ENCODE measurements at places on chromosomes 6 and 20.

DNA sequence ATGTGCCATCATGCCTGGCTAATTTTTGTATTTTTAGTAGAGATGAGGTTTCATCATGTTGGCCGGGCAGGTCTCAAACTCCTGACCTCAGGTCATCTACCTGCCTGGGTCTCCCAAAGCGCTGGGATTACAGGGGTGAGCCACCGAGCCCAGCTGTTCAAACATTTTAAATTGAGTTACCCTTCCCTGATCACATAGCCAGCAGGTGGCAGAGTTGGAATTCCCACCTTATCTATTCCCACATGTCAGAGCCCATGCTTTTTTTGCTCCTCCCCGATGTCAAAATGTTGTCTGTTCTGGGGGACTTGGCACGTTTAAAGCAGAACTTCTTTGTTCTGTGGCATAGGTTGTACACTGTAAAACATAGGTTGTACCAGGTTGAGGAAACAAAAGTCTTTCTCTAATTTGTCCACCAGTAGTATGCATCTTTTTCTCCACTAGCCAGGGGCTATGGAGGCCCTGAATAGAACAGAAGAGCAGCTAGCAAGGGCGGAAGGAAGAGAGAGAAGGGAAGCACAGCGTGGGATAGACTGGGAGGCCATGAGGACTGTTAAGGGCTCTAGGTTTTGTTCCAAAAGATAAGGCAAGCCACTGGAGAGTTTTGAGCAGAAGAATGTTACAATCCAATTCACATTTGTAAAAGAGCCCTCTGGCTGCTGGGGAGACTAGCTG is 7.3 kb upstream of the LBP start:
- DNase-seq: no peak

DNA sequence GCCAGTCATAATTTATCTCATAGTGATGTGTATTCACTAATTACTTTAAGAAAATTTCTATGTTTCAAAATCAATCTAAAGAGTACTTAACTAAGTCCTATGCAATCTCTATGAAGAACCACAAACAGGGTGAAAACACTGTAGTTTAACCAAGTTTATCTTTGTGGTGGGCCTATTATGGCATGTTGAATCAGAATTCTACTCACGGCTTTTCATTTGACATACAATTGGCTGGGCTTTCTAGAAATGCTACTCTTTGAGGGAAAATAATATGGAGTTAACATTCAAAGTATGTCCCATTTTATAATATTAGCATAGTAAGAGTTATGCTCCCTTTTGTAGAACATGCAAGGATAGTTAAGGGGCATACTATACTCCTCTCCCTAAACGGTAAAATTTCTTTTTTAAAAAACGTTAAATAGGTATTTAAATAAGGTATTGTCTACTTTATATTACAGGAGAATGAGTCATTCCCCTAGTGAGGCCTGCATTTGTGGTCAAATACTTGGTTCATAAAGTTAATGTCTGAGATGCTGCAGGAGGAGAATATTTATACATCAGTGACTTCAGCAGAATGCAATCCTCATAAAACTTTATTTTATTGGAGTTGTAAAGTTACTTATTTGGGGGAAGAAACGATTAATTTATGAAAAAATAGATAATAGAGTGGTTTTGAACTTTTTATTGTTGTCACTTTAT is 1.8 kb downstream of the MOXD1 start:
- no peak for DNase-seq

DNA sequence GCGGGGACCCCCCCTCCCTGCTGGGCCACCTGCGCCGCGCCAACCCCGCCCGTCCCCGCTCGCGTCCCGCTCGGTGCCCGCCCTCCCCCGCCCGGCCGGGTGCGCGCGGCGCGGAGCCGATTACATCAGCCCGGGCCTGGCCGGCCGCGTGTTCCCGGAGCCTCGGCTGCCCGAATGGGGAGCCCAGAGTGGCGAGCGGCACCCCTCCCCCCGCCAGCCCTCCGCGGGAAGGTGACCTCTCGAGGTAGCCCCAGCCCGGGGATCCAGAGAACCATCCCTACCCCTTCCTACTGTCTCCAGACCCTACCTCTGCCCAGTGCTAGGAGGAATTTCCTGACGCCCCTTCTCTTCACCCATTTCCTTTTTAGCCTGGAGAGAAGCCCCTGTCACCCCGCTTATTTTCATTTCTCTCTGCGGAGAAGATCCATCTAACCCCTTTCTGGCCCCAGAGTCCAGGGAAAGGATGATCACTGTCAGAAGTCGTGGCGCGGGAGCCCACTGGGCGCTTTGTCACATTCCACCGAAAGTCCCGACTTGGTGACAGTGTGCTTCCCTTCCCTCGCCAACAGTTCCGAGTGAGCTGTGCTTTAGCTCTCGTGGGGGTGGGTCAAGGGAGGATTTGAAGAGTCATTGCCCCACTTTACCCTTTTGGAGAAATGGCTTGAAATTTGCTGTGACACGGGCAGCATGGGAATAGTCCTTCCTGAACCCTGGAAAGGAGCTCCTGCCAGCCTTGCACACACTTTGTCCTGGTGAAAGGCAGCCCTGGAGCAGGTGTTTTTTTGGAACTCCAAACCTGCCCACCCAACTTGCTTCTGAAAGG is 2.1 kb downstream of the VEGFA start:
- DNase-seq: no peak

GRCh38 chr6:109050012-109050411 is 44.6 kb downstream of the SESN1 start:
- DNase-seq: no peak

GRCh38 chr6:34052071-34052825 is 93.6 kb downstream of the GRM4 start:
- DNase-seq: no peak

DNA sequence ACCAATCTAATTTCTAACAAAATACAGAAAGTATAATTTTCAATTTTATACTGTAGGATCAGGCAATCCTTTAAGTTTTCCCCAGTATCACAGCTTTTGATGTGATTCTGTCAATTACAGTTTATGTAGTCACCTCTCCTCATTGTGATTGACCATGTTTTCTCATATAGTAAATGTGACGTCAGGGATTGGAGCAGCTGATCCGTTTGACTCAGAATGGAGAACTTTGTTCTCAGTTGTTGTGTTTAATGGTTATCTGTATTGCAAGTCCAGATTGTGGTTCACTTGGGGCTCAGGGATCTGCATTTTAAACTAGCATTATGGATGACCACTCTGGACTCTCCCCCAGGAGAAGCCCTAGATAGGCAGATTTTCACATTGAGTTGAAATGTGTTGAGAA is 90.6 kb downstream of the DNAH8 start:
- DNase-seq: no peak

DNA sequence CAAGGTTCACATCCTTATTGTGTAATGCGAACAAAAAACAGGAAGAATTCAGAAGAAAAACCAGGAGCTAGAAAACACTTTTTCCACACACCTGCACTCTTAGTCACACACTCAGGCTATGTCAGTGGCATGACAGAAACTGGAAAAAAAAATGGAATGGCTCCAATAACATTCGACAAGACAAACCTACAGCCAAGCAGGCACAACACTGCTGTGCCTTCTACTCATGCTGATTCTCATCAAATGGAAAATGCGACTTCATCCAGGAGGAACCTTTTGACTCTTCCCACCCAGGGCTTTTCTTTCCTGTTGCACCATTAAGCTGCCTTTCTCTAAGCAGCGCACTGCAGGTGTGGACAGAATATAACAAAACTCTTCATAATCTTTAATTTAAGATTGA is 163.2 kb upstream of the BTBD3 start:
- no peak for DNase-seq

DNA sequence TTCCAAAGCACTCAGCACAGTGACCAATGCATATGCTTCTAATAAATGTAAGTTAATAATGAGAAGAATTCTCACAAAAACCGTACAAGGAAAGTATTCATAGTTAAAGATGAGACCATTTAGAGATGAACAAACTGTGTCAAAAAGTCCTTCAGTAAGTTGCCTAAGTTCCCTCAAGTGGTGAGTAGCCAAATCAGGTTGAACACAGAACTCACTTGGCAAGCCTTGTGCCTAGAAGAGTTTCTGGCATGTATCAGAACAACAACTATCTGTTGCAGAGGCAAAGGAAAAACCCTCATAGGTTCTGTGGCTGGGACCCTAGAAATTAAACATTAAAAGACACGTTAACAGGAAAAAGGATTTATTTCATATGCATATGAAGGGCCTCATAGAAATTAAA is 129.6 kb upstream of the DOK5 start:
- DNase-seq: no peak

GRCh38 chr20:50450881-50451752 is 59.1 kb upstream of the PTPN1 start:
- DNase-seq: no peak

Data from iPS DF 19.7 (cell line).